Jurkat, Clone E6-1 (cell line): ENCODE measurements at places on chromosomes 2 and 18.

- no peak for DNase-seq
Measured at GRCh38 chr2:74006459-74006858, 21.7 kb downstream of the TET3 start.

GRCh38 chr2:152183401-152184073, 8.0 kb upstream of the STAM2 start:
- DNase-seq = peak; percentile 31

GRCh38 chr18:44719519-44720060, 38.9 kb downstream of the SETBP1 start:
- no peak for DNase-seq

- no peak for DNase-seq
Measured at GRCh38 chr2:199392363-199392762, 65.4 kb downstream of the SATB2 start.

- DNase-seq = no peak
Measured at GRCh38 chr18:48583573-48583972, 44.7 kb downstream of the CTIF start.

- no peak for DNase-seq
Measured at GRCh38 chr18:35289293-35289692, 736 bp downstream of the ZSCAN30 start.

- no peak for DNase-seq
Measured at GRCh38 chr18:48776641-48777025, 174.1 kb downstream of the SMAD7 start.

- peak; percentile 74 for DNase-seq
Measured at GRCh38 chr2:769771-770170, 92.6 kb upstream of the TMEM18 start.

- no peak for DNase-seq
Measured at GRCh38 chr2:8193146-8193545, 488.7 kb upstream of the ID2 start.

GRCh38 chr2:241904791-241905710, 35.5 kb downstream of the RTP5 start:
- DNase-seq = no peak

DNA sequence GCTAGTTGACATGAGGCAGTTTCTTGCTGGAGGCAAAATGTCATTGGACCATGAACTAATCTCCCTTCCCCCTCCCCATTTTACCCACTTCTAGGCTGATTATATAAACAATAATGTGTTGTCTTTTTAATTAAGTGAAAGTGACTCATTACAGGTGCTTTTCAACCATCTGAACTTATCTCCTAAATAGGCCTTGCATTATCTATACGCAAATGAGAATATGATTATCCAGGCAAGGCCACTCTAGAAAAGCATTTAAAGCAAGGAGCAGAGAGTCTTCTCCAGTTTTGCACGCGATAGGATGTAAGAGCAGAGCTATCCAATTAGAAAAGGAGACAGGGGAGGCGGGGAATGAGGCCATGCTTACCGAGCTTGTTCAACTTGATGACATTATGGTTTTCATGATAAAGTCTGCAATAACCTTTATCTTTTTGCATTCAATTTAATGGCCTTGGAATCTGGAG, 286.1 kb upstream of the SIX3 start:
- no peak for DNase-seq

GRCh38 chr2:88331239-88331638, 121.3 kb downstream of the FOXI3 start:
- no peak for DNase-seq

- no peak for DNase-seq
Measured at GRCh38 chr2:201913201-201913600, 106.9 kb downstream of the CDK15 start.
